ENCODE measurements at places on chromosomes 16 and 17.
A peak's percentile ranks its signal among the peaks of the same experiment; 100 is the strongest.

- no peak for DNase-seq
Observed at GRCh38 chr17:60383379-60383778, 8.6 kb downstream of the USP32 start.

DNA sequence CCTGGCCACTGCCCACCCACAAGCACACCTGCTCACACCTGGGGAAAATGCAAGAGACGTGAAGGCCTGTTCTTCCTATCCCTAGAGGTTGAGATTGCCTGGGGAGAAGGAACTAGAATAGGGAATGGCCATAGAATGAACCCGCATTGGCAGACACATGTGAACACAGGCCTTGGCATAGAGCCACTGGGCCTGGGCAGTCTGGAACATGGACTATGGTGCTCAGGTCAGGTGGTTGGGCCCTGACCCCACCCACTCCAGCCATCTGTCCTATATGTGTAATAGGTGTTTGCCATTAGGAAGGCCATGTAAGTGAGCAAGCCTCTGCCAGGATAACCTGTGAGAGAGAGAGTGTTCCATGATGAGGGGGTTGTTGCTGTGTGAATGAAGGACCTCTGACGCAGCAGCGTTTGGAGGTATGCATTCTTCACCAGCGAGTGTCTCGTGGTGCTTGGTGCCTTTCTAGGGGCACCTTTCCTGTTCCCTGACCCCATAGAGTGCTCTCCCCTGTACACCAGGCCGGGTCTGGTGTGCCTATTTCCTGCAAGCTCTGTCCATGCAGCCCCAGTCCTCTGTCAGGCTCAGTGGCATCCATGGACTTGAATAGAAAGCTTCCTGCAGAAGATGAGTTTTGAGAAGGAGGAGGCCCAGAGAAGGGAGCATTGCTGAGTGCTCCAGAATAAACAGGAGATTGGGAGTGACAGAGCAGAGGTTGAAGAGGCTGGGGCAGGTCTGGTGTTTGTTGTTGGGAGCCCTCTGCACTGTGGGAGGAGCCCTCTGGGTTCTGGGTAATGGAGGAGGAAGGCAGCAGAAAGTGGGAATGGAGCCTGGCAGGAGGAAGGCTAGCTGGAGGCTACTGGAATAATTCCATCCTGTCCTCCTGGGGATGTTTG lies 15.6 kb downstream of the CTRL start:
- DNase-seq: no peak

- DNase-seq: no peak
Observed at GRCh38 chr17:46028981-46029565, 30.0 kb downstream of the STH start.

GRCh38 chr16:85550953-85551924 lies 61.9 kb upstream of the GSE1 start:
- DNase-seq: no peak

- DNase-seq: no peak
Observed at GRCh38 chr17:38690386-38690785, 14.7 kb upstream of the MLLT6 start.

DNA sequence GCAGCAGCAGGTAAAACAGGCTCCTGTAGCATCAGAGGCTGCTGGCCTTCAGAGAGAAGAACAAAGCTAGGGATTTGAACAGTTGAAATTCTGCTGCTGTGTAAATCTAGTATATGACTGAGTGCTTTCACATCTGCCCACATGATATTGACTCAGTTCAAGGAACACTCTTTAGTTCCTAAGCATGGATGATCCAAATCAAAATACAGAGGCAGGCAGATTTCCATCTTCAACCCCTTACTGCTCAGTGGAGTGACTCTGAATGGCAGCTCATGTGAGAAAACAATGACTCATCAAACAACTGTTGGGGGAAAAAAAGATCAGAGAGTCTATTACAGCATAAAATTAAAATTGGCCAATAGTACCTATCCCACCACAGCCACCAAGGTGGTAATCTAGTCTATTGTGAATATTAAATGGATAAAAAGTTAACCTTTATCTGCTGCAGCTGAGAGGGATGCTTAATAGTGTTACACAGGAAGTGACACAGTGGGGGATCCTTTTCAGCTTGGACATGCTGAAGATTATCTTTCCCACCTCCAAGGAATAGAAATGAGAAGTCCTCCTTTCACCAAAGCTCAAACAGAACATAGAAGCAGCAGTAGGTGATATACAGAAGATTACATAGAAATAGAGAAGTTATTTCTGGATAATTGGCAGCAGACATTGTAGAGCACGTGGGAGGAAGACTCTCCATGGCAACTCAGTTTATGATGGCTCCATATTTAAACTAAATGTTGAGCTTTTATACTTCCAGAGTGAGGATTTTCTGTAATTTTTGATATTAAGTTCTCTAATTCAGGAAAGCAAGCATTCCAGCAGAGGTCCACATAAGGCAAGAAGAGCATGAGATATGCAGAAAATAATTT lies 239.7 kb upstream of the ERCC4 start:
- DNase-seq: no peak

DNA sequence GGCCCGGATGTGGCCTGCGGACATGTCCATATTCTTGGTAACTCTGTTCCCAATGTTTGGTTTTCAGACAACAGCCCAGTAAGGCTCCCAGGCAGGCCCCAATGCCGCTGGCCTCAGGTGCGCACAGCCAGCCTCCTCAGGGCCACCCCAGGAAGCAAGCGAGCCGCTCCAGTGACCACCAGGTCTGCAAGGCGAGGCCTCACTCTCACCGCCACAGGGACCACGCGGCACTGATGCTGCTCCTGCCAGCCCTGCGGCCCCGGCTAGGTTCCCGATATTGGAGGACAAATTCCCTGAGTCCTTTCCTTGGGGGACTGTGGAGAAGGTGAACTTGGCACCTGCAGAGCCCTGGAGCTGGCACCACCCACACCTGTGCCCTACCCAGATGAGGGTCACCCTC lies 19.0 kb downstream of the PDIA2 start:
- no peak for DNase-seq

GRCh38 chr16:47624563-47624962 lies 163.4 kb downstream of the PHKB start:
- DNase-seq: no peak

- no peak for DNase-seq
Observed at GRCh38 chr16:66898207-66898606, 17.9 kb downstream of the PDP2 start.

DNA sequence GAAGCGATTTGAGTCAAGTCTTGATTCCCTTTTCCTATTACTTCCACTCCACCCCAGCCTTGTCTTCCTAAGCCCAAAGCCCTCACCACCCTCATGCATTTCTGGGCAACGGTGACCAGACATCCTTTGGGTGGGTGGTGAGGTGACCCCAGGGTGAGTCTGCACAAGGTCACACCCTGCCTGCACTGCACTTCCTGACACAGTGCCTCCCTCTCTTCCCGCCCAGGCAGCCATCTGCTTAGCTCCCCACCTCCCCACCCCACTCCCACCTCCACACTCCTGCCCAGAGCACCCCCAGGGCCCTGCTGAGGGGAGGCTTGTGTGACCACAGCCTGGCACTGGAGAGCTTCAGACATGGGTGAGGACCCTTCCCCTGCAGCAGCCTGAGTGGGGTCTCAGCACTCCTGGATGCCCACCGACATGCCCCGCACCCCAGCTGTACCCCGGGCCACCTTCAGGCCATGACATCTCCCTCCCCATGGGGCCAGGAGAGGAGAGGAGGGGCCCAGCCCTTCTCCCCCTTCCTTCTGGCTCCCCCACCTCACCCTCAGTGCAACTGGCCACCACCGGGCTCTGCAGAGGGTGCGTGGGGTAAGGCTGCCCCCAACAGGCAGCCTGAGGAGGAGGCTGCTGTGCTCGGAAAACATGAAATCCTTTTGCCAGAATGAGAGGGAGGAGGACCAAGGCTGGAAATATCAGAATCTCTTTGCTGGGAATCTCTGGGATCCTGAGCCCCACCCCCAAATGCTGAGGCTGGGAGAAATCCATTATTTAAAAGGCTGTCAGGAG lies 68.6 kb downstream of the CCT6B start:
- DNase-seq: no peak

DNA sequence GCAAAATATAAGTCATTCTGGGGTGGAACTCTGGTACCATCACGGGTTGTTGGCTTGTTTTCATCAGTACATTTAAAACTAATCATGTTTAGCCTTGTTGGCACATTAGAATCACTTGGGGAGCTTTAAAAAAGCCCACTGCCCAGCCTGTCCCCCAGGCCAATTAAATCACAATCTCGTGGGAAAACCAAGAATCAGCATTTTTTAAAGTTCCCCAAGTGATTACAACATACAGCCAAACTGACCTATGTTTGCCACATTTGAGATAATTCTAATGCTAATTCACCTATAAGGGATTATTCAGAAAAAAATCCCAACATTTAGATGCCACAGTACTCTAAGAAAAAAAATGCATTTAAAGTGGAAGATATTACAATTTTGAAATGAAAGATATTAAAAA lies 8.4 kb upstream of the MSI2 start:
- DNase-seq: no peak

DNA sequence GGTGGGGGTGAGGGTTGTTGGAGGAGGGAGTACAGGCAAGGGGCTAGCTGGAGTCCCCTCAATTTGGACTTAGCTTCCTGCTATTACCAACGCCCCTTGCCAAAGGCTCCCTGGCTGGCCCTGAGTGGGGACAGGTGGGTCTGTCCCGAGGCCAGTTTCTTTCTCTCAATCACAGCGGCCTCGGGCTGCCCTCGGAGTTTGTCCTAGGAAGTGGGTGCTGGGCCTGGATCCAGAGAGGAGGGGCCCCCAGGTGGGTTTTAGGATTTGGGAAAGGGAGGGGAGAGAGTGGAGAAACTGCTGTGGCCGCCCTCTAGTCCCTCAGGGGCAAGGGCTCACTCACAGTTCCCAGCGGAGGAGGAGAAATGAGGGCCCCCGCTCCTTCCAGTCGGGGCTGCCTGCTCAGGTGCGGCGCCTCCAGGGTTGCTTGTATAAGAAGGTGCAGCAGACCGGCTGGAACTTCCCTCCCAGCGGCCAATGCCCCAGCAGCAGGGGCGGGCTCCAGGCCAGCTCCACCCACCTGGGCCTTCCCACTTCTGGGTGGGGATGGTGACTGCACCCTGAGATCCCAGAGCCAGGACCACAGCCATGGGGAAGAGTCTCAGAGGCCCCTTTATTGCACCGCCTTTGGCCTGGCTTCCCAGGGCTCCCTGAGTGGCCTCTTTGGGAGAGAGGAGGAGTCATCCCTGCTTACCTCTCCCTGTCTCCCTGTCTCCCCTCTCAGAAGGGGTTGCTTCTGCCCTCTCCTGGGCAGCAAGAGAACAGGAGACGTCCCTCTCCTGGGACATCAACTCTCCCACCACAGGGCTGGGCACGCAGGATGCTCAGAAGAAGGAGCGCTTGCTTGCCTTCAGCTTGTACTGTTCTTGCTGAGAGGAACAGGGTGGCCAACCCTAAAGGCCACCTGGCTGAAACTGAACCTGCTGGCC lies 112.0 kb upstream of the SMURF2 start:
- peak; percentile 51 for DNase-seq

- DNase-seq: no peak
Observed at GRCh38 chr16:80191928-80192327, 348.9 kb upstream of the DYNLRB2 start.

- DNase-seq: no peak
Observed at GRCh38 chr16:16095646-16096045, 127.6 kb downstream of the ABCC6 start.

DNA sequence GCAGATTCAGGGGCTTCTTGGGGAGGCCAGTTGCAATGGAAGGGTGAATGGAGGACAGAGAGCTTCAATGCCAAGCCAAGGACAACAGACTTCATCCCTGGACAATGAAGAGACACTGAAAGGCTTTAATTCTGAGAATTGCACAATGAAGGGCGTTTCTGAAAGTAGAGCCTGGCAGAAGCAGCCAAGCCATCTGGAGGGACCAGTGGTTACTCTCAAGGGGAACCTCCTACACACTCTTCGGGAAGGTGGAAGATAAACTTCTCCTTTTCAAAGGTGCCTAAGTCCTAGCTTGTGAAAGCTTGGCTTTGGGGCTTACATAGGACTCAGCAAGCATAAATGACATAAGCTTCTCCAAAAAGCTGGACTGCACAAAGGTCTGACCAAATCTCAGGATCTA lies 6.2 kb upstream of the CES1 start:
- DNase-seq: no peak

DNA sequence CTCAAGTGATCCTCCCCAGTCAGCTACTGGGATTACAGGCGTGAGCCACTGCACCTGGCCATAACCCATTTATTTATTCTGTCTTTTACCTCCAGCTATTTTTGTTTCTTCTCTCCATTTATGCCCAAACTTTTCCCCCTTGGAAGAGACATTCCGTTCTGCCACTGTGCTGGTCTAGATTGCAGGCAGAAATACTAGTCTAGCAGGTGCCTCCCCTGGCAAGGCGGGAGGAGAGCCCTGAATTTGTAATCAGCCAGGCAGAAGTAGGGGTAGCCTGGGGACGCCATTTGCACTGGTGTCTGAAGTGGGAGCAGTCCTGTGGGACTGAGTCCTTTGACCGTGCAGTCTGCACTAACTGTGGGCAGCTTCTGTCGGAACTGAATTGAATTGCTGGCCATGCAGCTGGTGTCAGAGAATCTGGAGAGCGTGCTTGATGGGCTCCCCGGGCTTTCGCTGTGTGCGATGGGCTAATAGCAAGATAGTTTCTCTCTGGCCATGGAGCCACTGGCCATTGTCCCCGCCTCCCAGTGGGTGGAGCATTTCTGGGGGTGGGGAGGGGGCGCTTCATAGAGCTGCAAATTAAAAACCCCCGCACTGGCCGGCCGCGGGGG lies 31.5 kb upstream of the LITAF start:
- DNase-seq: no peak

DNA sequence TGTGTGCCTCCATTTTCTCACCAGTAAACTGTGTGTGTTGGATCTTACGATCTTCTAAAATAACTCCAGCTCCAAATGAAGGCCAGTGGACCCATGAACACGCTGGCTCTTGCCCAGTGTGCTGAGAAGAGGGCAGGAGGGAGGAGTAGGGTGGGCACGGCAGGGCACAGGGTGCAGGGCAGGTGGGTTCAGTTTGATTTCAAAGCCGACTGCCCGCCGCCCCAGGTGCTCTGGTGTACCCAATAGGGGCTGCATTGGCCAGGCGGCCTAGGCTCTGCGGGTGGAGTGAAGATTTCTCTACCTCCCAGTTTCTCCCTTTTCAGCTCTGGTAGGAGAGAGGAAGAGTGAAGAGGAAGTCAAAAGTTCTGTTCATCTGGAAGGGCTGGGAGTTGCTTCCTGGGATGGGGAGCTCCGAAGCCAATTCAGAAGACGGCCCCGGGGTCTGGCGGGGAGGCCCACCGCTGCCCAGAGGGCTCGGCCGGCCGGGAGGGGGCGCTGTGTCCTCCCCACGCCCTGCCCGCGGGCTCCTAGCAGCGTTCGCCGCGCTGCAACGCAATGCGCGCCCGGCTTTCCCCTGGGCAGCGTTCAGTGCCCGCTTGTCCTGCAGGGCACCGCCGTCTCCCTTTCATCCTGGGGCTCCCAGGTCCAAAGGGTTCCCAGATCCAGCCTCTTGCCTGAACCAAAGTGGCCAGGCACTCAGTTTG lies 1.1 kb upstream of the CRHR1 start:
- peak; percentile 89 for DNase-seq

GRCh38 chr16:4313563-4314531 lies 2.0 kb upstream of the GLIS2 start:
- peak; percentile 68 for DNase-seq

- peak; percentile 36 for DNase-seq
Observed at GRCh38 chr17:79621151-79621943, 10.5 kb upstream of the RBFOX3 start.
